ENCODE measurements at places on chromosomes 3 and 15.

DNA sequence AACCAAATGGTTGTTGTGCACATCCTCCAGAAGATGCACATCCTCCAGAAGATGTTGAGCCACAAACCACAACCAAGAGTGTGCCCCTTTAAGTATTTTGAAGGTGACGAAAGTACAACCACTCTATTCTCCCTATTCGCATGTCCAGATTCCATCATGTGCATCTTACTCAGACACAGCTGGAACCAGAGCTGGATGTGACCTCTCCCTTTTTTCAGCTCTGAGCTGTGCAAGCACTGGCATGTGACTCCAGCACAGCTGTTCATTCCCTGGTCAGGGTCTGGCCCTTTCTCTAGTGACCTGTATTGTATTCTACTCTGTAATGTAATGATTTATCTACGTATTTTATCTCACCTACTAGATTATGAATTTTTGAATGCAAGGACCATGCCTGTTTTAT is 29.3 kb upstream of the DLG1 start:
- DNase-seq = no peak

- DNase-seq = no peak
Measured at GRCh38 chr3:169008776-169009358, 654.6 kb downstream of the MECOM start.

GRCh38 chr15:26011916-26012315 is 148.8 kb upstream of the ATP10A start:
- DNase-seq = no peak

- DNase-seq = no peak
Measured at GRCh38 chr3:56918111-56918568, 116.4 kb upstream of the ARHGEF3 start.

- no peak for DNase-seq
Measured at GRCh38 chr3:184771301-184772127, 40.5 kb upstream of the VPS8 start.

- DNase-seq = no peak
Measured at GRCh38 chr15:90421527-90421926, 33.5 kb downstream of the IQGAP1 start.

- no peak for DNase-seq
Measured at GRCh38 chr15:40933517-40933902, 4.4 kb downstream of the DLL4 start.

- DNase-seq = no peak
Measured at GRCh38 chr3:51063053-51063452, 322.0 kb upstream of the MANF start.

DNA sequence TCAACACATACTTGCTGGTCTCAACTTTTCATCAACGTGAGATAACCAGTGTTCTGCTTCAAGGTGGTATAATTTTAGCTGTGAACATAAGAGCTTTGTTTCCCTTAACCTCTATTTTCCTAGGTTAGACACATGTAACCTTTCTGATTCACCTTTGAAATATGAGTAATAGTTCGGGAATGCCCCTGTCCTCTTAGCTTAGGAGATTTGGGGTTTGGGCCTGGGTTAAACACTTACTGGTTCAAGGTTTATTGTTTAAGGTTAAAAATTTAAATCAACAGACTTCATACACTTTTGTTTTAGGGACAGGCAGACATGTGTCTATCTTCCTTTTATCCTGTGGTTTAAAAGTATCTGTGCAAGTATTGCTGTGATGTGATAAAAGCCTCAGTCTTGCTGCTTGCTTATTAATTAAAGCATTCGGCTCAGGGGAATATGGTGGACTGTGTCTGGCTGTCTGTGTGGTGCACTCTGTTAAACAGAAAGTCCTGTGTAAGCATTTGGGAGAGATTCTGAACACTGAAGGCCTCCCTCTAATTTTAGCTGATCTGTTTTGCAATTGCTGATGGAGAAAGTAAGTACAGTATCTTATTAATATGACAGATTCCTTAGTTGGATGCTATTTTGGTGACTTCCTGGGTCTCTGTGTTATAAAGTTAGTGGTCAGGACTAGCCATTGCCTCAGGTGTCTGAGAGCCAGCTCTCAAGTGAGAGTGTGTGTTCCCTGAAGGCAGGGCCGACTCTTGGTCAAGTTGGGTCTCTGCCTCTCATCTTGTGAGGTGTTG is 81.8 kb downstream of the USP13 start:
- DNase-seq = no peak

- no peak for DNase-seq
Measured at GRCh38 chr3:158369279-158369678, 201.7 kb upstream of the MLF1 start.

All from AG08396 (cell line).